ENCODE measurements at places on chromosomes 3 and 15.

- DNase-seq = peak; percentile 81
Observed at GRCh38 chr3:67655364-67656121, 1.1 kb upstream of the SUCLG2 start.

- DNase-seq = no peak
Observed at GRCh38 chr3:30954426-30954825, 60.0 kb upstream of the GADL1 start.

- no peak for DNase-seq
Observed at GRCh38 chr3:170321321-170322034, 36.0 kb upstream of the SKIL start.

DNA sequence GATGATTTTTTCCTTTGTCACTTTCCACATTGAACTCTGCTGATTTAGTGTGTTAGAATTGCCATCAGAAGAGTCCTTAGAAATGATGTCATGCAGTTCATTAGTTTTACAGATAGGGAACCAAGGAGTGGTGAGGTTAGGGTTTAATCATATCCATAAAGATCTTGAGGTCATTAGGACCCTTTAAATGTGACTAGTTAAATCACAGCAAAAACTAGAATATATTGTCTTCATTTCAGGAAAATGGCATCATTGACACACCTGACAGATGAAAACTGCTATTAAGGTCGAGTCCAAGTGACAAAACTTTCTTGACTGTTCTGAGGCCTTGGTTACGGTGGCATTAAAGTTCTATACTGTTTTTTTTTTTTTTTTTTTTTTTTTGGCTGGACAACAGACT lies 50.5 kb downstream of the MBNL1 start:
- no peak for DNase-seq

GRCh38 chr15:85400606-85401005 lies 20.2 kb downstream of the AKAP13 start:
- DNase-seq = no peak

DNA sequence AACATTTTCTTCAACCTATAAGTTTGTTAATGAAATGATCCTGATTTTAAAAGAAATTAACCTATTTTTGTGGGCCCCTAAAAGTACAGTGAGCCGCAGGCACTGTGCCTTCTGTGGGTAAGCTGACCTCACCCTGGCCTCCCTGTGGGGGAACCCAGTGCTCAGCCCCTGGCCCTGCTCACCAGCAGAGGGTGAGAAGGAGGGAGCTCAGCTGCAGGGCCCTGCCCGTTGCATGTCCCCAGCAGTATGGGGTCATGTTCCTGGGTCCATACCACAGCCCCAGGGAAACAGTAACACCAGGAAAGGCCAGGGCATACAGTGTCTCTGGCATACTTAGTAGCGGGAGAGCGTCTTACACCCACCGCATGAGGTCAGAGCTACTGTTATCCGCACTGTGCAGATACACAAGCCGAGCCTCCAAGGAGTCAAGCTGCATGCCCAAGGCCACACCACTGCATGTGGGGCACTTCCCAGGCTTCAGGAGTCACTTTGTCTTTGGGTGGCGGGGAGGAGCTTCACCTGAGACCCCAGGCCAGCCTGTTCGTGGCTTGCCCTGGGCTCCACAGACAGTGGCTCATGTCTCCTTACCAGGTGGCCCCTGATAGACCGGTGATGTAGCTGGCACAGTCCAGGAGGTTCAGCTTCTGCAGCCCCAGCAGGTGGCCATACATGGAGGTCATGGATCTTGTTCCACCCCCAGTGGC lies 22.6 kb upstream of the EHD4 start:
- DNase-seq = no peak

DNA sequence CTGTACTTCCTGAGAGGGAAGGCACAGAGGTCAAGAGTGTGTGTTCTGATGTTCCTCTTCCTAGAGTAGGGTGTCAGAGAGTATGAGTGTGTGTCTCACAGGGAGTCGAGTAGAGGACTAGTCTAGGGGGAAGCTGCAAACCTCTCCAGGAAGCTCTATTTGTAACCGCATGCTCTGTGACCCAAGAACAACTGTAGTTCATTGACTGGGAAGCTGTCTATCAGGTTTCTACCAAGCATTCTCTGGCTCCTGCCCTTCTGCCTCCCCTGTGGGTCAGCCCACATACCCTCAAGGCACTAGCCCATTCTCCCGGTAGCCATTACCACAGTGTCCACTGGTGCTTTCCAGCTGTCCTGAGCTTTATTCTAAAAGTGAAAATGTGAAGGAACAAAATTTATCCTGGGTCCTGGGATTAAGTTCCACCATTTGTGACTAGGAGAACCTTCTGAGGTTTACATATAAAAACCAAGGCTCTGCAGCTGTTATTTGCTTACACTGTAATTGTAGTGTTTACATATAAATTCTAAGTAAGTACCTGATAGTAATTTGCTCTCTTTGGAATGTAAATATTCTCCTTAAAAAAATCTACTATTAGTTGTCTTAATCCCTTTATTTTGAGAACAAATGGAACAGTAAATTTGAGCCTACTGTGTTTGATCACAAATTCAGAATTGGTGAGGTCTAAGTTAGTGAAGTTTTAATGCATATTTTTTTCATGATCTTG lies 40.7 kb downstream of the MYRIP start:
- DNase-seq = no peak

DNA sequence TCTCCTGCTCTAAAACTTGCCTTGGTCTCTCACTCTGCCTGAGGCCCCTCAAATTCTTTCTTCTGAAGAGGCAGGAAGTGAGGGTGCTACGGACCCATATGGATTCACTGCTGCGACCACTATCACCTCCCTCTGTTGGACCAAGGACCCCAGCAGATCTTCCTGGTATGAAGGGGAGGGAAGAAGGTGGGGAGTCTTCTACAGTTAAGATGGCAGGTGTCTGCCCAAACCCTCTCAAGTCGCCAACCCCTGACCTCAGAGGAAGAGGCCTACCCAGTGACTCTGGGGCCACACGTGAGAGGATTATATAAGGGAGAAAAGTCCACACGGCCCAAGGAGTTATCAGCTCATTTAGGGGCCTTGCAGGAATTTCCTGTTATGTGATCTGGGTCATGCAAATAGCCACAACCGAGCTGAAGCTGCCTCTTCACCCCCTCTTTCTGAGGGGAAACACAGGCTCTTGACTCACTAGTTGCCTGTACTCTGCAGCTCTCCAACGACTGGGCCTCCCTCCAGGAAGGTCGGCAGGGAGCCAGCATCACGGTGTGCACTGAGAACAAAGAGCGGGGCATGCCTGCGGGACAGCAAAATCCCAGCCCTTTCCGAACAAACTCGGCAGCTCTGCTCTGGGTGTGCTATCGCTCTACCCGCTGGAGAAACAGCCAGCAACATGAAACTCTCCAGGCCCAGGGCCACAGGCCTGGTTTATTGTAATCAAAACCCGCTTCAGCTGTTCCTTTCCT lies 116.0 kb downstream of the XXYLT1 start:
- no peak for DNase-seq

DNA sequence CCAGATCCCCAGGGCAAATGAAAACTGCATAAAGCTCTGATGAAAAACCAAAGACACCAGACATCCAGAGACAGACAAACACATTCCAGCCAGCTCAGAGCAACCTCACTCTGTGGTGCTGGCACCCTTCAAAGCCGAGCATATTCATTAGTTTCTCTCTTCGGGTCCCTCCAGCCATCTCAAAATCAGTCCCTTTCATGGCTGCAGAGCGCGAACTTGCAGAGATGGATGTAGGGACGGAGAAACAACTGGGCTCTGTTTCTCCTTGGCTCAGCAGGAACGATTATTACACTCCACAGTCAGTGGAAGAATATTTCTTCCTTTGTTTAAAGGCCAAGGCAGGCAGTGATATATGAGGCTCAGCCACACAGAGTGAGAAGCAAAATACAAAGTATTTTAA lies 50.4 kb upstream of the SYN2 start:
- DNase-seq = no peak

DNA sequence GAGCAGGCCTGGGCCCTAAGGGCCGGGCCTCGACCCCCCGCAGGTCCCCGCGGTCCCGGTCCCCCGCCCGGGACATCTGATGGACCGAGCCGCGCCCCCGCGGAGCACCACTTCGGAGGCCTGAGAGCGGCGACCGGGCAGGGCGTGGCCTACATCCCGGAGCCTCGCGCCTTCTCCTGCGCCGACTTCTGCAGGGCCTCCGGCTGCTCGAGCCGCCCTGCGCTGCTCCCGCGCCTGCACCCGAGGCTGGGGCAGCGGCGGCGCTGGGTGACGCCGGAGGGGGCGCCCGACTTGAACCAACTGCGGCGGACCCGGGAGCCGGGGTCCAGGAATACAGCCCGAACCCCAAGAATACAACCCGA lies 14.9 kb upstream of the GP9 start:
- peak; percentile 12 for DNase-seq

DNA sequence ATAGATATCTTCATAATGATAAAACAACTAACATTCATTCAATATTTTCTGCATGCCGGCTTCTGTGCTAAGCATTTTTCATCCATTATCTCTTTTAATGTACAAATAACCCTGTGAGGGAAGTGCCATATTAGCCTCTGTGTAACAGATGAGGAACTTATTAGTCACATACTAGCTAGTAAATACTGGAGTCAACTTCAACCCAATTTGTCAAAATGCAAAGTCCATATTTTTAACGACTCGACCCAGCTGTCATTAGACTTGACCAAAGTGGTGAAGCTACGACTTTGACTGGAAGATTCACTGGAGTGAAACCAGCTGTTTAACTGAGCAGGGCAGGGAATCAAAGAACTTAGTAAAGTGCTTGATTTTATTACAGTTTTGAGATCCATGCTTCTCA lies 41.6 kb downstream of the PARP15 start:
- no peak for DNase-seq

DNA sequence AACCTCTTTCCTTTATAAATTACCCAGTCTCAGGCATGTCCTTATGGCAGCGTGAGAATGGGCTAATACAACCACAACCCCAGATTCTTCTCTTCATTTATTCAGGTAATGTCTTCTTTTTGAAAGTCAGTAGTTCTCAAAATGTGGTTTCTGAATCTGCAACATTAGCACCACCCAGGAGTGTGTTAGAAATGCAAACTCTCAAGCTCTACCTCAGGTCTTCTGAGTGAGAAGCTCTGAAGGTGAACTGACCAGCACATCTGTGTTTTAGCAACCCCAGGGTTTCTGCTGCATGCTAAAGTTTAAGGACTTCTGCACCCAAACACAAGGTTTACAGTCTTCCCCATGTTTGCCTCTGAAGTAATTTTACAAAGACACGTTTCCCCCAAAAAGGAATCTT lies 22.3 kb upstream of the TRIM59 start:
- DNase-seq = no peak

DNA sequence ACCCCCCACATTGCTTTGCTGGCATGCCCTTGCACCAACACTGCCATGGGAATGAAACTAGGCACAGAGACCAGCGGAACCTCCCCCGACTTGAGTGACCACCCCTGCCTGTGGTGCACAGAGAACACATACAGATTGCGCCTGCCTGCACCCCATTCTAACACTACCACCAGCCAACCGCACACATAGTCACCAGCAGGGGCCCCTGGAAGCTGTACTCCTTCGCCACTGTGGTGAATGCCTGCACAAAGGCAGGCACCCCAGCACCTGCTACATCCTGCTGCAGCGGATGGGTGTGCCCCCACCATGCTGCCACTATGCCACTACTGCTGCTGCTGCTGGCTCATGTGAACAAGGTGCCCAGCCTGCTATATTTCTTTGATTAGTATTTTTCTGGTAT lies 27.4 kb upstream of the DNAAF4 start:
- DNase-seq = peak; percentile 22

DNA sequence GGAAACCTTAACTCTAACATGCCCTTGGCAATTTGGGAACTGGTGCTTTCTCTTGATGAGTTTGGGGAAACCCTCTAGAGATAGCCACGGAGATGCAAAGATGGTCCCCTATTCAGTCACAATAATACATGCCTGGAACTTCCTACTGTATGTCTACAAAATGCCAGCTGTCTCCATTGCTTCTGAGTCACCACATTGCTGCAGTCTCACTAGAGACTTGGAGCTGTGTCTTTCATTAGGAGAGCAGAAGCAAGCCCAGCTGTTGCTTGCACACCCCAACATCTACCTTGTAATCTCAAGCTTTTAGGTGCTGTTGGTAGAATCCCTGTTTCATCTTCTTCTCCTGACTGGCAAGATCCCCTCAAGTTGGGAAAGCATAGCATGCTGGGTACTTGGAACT lies 261.0 kb downstream of the ADAMTSL3 start:
- no peak for DNase-seq

- DNase-seq = peak; percentile 66
Observed at GRCh38 chr15:74845208-74845568, 2.2 kb upstream of the ULK3 start.

Data from CD4-positive, alpha-beta T cell treated with Interleukin-2 at 100 ng/mL for 4 hours (primary cell).